ENCODE measurements at places on chromosomes 4 and X. TPM values are rescaled to one million over a fixed set of nuclear protein-coding genes. Genes with fewer than 3 reads are reported as not detected.

DNA sequence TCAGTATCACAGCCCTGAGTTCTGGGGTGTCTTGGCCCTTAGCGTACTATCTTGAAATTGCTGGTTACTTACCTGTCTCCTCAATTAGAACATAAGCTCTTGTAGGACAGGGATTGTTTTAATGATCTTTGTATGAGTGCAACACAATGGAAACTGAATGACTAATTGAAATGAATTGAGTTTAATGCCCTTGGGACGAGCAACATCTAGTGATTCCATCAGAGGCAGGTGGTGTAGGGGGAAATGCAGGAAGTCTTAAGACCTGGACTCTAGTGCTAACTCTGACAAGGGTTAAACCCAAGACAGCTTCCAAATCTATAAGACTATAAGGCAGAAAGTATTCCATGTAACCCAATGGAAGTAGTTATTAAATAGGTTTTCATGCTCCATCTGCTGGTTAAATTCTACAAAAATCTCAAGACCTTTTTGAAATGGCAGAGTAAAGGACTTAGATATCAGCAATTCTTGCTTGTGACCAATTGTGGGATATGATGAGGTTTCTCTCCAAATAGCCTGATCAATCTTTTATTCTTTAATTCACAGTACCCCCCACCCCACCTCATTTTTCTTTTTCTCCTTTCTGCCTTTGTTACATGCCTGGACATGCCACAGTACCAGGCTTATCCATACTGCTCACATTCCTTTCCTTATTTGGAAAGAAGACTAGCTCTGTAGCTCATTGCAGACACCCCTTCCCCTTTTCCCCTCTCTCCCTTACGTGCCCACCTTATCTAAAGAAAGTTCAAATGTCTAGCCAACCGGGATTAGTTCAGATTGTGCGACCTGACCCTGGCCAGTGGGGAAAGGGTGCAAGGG lies 340.8 kb downstream of the PAPSS1 start:
- DNase-seq, result no peak

- no peak for DNase-seq
Measured at GRCh38 chrX:2584251-2585157, 83.7 kb upstream of the DHRSX start.

DNA sequence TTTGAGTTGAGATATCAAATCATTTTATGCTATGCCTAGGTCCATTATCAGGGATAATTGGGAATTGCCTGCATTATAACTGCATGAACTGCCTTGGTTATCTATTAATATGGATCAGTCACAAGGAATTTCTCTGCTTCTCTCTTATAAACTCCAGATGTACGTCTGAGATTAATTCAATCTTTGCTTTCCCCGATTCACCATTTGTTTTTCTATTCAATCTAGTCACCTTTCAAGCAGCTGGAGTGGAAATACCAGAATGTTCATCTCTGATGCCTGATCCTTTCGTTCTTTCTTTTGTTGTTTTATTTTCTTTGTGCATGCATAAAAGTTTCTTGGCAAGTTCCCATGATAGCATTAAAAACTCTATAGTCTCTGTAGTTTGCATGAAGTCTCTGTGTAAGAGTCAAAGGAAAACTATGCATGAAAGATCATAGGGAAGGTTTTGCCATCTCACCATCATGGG lies 22.6 kb downstream of the SYNPO2 start:
- no peak for DNase-seq

The AWAT1 gene
- total RNA-seq, result not detected

The MAGEA2 gene
- total RNA-seq, result not detected

All from pulmonary artery endothelial cell (primary cell).